ENCODE measurements at places on chromosomes 12 and 14.

DNA sequence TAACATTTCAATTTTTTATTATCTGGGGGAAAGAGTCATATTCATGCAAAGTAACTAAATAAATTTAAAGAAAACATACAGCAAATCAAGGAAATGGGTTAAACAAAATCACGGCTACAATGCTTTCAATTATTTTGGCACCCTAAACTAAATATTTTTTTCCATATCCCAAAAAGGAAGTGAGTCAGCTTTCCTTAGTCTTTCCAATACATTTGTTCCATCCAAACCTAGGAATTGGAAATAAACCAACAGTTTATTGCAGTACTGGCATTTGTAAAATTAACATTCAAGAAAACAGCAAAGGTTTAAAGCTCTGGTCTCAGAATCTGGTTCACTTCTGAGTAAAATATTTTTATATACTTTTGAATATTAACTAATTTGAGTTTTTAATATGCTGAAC lies 89.2 kb downstream of the BCL2L14 start:
- no peak for DNase-seq

DNA sequence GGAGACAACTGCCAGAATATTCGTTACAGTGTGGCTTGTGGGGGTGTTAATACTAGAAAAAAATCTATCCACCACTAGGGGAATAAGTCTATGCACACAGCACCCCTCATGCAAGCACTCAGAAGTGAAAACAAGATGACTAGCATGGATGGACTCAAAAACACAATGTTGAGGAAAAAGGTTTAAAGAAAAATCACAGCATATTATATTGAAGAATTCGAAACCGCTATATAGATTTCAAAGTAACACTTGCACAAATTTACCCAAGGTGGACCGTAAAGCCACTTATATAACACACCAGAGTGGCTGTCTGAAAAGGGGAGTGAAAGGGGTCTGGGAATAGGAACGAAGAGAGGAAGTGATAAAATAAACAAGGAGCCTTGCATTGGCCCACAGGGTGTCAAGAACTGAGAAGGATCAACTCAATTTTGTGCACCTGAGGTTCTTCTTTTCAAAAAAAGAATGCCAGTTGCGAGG lies 544 bp downstream of the ABCD4 start:
- DNase-seq = no peak

GRCh38 chr12:12665194-12665593 lies 30.8 kb downstream of the GPR19 start:
- no peak for DNase-seq

DNA sequence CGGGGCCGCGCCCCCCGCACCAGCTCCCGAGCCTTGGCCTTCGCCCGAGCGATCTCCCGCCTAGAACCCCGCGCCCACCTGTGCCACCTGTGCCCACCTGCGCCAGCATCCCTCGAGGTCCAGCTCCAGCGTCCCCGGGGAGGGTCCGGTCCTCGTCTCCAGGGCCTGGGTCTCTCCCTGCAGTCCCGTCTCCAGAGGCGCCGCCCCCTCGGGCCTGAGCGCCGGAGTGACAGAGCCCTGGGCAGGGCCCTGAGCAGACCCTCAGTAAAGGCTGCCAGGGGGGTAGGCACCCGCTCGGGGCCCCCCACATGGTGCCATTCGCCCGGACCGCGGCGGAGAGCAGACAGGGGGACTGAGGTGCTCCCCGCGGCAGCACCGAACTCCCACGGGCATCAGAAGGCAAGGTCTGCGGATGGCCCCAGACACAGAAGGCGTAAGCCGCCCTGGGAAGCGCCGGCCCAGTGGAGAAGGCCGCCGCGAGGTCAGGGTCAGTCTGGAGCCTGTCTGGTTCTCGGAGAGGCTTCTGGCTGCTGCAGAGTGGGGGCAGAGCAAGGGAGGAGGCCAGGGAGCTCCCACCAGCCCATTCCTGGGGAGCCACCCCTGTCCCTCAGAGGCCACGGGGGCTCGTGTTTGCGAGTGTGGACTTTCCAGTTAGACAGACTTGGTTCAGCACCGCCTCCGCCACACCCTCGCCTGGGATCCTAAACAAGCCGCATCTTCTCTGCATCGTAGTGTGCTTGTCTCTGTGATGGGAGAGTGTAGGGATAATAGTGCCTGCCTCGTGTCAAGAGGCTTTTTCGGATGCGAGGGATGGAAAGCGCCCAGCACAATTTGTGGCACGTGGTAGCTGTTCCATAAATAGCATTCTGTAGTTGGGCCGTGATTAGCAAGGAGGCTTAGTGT lies 1.1 kb upstream of the PPP1R13B start:
- DNase-seq = no peak

DNA sequence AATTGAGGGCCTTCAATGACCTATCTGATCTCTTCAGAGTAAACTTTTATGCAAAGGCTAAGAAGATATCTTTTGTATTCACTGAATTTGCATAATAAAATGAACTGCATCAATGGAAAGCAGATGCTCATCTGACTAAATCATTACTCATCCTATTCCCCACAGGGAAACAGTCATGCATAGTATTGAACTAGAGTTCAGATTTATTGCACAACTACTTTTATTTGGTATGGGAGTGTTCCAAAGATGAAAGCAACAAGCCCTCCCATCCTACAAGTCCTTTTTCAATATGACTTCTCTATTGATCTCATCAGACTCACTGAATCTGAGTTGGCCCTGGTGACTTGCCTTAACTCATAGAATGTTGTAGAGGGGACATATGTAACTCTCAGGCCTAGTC lies 159.8 kb downstream of the KITLG start:
- DNase-seq = no peak

DNA sequence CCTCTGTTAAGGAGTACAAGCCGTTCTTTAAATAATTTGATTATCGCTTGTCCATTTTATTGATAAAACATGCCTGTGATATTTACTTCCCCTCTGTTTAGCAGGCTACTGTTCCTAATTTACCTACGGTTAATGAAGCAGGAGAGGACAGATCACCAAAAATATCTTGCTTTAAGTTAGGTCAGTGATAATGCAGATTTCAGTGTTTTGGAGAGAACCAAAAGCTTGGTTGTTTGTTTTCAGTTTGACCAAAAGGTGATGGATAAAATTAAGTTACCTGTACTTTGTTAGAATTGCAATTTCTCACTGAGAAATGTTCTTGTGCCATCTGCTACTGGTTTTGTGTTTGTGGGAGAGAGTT lies 958 bp downstream of the SPATS2 start:
- DNase-seq = no peak

- no peak for DNase-seq
These were observed 208.6 kb downstream of the BTG1 start for GRCh38 chr12:91937009-91937408.

- no peak for DNase-seq
These were observed 21.6 kb downstream of the BTG1 start for GRCh38 chr12:92123780-92124688.

- DNase-seq = no peak
These were observed 68.2 kb downstream of the FRMD6 start for GRCh38 chr14:51719955-51720354.

GRCh38 chr14:61025251-61026223 lies 44.5 kb downstream of the SLC38A6 start:
- peak; percentile 7 for DNase-seq

DNA sequence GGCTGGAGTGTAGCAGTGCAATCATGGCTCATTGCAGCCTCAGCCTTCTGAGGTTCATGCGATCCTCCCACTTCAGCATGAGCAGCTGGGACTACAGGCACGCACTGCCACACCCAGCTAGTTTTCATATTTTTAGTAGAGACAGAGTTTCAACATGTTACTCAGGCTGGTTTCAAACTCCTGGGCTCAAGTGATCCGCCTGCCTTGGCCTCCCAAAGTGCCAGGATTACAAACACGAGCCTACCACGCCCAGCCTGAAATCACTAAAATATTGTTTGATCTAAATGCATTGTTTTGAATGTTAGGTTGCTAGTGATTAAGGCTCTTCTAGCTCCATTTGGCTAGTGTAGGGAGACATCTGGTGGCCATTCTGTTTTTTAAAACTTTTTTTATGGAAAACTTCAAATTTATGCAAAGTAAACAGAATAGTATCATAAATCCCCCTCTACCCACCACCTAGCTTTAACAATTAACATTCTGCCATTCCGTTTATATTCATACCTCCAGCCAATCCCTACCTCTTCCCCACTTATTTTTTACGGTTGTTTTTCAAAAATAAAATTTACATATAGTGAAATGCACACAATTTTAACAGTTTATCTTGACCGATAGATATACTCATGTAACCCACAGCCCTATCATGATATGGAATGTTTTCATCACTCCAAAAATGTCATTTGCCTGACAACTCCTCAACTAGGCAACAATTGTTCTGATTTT lies 37.8 kb downstream of the MYO1H start:
- DNase-seq = no peak

Data from stimulated activated CD8-positive, alpha-beta memory T cell treated with anti-CD3 and anti-CD28 coated beads, Interleukin-2, amount 100 ng/mL, for 48 hours (primary cell).